ENCODE measurements at places on chromosomes 16 and 17. TPM values are rescaled to one million over a fixed set of nuclear protein-coding genes. Genes with fewer than 3 reads are reported as not detected.

The KRT36 gene
- total RNA-seq: not detected

The C16orf89 gene
- total RNA-seq: not detected

The RASD1 gene
- 9.2 TPM for total RNA-seq

- DNase-seq: no peak
Measured at GRCh38 chr17:4332296-4332970, 34.0 kb downstream of the UBE2G1 start.

- DNase-seq: no peak
Measured at GRCh38 chr17:9527788-9528187, 47.8 kb downstream of the STX8 start.

GRCh38 chr16:12124742-12125141, 148.2 kb downstream of the SNX29 start:
- DNase-seq: no peak

DNA sequence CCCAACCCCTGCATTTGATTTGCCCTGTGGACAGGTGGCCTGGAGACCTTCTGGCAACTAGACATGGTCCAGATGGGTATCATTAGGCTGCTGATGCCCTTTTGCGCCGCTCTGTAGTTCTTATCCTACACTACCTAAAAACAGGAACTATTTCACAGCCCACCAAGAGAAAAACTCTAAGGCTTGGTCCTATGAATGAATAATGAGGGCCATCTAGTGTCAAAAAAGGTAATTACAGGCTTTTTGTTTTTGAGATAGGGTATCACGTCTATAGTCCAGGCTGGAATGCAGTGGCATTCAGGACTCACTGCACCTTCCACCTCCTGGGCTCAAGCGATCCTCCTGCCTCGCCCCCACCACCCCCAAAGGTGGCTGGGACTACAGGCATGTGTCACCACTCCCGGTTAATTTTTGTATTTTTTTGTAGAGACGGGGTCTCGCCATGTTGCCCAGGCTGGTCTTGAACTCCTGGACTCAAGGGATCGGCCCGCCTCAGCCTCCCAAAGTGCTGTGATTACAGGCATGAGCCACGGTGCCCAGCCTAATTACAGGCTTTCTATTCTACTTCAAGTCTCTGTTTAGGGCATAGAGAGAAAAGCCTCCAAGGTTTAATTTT, 20.9 kb downstream of the COIL start:
- peak; percentile 22 for DNase-seq

Measured in pulmonary artery endothelial cell (primary cell).